Activated CD8-positive, alpha-beta T cell treated with anti-CD3 and anti-CD28 coated beads for 36 hours (primary cell): ENCODE measurements at places on chromosomes 11 and 22.
A peak's percentile ranks its signal among the peaks of the same experiment; 100 is the strongest.

- H3K36me3 ChIP-seq = no peaks in the 10 kb centered on the region
- no peak for DNase-seq
These were observed 47.6 kb downstream of the LIF start for GRCh38 chr22:30198921-30199320.

GRCh38 chr11:90558328-90558865, 335.5 kb upstream of the CHORDC1 start:
- no peak overlapping the region for H3K4me3 ChIP-seq
- H3K27ac ChIP-seq = no peak overlapping the region
- no peaks in the 10 kb centered on the region for H3K4me1 ChIP-seq
- H3K36me3 ChIP-seq = no peaks in the 10 kb centered on the region

DNA sequence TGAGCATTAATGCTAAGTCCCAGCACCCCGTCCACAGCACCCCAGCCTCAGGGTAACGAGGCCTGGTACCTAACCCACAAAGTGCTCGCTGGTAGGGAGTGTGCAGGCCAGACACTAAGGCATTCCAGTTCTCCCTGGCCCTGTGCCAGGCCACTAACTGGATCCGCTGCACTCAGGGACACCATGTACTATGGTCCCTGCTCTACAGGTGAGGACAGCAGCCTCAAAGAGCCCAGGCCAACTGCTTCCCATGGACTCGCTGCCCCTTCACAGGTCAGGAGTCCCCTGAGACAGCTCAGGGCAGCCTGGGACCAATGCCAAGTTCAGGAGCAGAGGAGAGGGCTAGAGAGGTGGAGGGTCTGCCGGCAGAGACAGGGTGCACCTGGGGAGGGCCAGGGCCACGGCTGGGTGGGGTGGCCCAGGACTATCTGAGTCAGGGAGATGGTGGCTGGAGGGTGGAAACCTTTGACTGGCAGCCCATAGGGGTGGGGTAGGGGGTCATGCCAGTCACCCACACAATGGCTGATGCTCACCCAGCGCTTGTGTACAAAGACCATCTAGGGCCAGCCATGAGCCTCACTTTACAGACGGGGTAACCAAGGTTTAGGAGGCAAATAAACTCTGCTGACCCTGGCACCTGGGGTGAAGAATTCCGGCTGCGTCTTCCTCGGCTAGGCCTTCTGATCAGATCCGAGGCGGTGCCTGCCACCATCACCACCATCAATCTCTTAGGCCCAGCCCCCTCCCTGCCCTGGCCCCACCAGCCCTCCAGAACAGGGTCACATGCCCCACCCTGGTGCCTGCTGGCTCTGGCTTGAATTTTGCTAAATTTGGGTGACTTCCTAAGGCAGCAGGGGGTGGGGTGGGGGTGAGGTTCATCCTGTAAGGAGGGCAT, 5.6 kb downstream of the OSBPL5 start:
- H3K27ac ChIP-seq = no peak overlapping the region
- no peak overlapping the region for H3K4me3 ChIP-seq
- DNase-seq = no peak
- H3K4me1 ChIP-seq = peaks cover 19% of the 10 kb centered on the region
- no peaks in the 10 kb centered on the region for H3K36me3 ChIP-seq
- peaks cover 5% of the 10 kb centered on the region for H3K27me3 ChIP-seq

DNA sequence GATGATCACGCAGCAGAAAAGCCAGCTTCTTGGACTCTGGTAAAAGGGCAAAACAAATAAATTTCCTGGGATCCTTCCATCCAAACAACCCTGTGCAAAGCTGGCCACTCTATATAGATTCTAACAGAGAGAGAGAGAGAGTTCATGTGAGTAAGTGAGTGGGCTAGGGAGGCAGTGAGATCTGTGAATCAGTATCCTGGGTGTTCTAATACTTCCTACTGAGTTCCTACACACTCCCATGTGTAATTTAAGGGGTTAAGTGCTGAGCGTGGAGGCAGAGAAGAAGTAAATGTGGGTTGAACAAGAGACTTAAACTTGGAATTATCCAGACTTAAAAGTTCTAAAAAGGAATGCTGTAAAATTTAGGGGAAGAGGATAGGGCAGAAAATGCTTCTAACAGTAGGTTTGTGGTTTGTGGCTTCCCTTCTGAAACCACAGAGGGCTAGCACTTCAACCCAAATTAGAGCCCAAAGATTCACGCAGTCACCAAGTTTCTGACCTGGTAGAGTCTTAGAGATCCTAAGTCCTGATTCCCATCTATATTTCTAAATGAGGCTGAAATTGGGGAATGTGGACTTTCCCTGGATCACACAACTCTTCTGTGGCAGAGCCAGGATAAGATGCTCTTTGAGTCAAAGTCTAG, 413.9 kb downstream of the TENM4 start:
- no peaks in the 10 kb centered on the region for H3K36me3 ChIP-seq
- peak; percentile 5 for DNase-seq
- peaks cover 5% of the 10 kb centered on the region for H3K4me1 ChIP-seq
- no peak overlapping the region for H3K27ac ChIP-seq
- H3K27me3 ChIP-seq = peaks cover 38% of the 10 kb centered on the region

- no peaks in the 10 kb centered on the region for H3K36me3 ChIP-seq
- H3K27me3 ChIP-seq = no peaks in the 10 kb centered on the region
- no peak overlapping the region for H3K27ac ChIP-seq
- H3K4me1 ChIP-seq = no peaks in the 10 kb centered on the region
- no peak for DNase-seq
- H3K4me3 ChIP-seq = no peak overlapping the region
These were observed 165.2 kb downstream of the LDLRAD3 start for GRCh38 chr11:36108881-36109589.

- H3K27ac ChIP-seq = peak overlapping the region; percentile 38
- no peaks in the 10 kb centered on the region for H3K27me3 ChIP-seq
- H3K4me1 ChIP-seq = peaks cover 42% of the 10 kb centered on the region
These were observed 5.2 kb upstream of the SREBF2 start for GRCh38 chr22:41827671-41828070.
